ENCODE measurements at places on chromosomes 2 and 18.

- DNase-seq: no peak
Measured at GRCh38 chr2:176917-177316, 86.9 kb downstream of the SH3YL1 start.

DNA sequence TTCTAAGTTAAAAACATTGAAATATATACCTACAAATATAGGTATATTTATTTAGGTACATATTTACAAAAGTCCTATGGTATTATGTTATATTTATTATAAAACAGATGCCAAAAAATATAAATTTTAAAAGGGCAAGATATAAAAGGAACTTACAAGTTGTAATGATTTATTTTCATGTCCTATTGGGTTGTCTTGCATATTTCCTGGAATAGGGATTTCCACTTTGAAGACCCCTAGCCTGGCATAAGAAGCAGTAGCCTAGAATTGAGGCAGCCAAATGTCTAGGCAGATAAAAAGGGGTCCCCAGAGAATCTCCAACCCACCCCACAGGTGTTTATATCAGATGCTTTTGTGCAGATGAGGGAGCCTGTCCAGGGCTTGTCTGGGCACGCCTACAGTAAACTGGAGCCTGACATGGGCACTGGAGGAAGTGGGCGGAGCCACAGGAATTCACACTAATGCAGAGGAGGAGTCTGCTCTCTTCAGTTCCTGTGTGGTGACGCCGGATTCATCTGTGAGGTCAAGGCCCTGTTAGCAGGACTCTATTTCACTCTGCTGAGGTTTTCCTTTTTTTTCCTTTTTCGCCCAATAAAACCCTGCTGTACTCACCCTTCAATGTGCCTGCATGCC is 1088.9 kb upstream of the PIK3C3 start:
- no peak for DNase-seq

DNA sequence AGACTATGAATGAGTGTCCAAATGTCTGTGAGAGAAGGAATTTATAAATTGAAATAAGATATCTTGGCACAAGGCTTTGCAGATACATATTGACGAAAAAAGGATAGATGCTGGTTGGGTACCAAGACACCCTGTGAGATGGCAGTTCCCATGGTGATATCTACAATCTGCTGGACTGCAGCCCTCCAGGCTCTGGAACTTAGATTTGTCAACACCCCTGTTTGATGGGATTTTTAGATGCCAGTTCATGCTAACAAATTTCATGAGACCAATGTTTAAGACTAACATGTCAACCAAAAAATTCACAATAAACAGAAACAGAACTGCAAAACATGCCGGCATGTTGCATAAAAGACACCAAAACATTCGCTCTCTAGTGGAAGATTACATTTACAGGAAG is 400.3 kb upstream of the CNTNAP5 start:
- DNase-seq: no peak

- no peak for DNase-seq
Measured at GRCh38 chr2:207316906-207317305, 151.2 kb upstream of the KLF7 start.

DNA sequence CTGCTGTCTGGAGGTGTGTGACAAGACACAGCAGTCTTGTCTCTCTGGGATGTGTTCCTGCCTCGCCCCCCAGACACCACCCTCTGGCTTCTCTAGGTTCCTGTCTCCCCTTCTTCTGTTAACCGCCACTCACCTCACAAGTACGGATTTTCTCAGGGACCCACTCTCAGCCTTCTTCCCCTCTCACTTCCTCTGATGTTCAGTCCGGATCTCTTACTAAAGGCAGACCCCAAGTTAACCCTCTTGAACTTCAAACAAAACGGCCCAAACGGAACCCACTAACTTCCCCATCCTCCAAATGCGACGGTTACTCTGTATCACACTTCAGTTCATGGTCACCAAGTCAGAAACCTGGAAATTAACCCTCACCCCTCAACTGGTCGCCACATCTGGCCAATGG is 32.0 kb downstream of the B4GALT6 start:
- no peak for DNase-seq

- no peak for DNase-seq
Measured at GRCh38 chr2:232600053-232600773, 33.2 kb upstream of the EFHD1 start.

DNA sequence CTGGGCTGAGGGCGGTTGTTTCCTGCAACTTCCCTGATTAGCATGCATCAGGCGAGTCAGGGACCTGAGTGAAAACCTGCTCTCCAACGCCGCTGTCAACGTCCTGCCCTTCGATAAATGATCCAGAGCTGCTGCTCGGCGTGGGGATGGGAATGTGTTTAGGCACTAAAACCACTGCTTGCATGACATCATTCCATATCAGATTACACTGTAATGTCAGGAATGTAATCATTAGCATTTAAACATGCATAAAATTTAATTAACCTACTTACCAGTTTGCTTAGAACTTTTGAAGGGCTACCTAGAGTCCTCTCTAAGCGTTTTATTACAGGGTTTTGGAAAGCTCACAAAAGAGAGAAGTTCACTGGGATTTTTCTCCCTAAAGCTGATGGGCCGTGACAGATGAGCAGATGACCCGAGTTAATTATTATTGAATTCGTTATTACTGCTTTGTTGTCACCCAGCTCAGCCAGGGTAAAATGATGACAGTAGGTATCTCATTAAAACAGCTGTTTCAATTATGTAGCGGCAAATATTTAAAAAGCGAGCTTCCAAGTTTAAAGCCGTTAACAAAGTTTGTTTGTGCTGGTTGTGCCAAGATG is 685.6 kb upstream of the SALL3 start:
- DNase-seq: no peak

GRCh38 chr2:60489289-60489688 is 64.2 kb downstream of the BCL11A start:
- DNase-seq: no peak

- DNase-seq: no peak
Measured at GRCh38 chr2:163571423-163572102, 164.2 kb downstream of the FIGN start.

GRCh38 chr2:141557329-141558095 is 573.3 kb downstream of the LRP1B start:
- DNase-seq: no peak

DNA sequence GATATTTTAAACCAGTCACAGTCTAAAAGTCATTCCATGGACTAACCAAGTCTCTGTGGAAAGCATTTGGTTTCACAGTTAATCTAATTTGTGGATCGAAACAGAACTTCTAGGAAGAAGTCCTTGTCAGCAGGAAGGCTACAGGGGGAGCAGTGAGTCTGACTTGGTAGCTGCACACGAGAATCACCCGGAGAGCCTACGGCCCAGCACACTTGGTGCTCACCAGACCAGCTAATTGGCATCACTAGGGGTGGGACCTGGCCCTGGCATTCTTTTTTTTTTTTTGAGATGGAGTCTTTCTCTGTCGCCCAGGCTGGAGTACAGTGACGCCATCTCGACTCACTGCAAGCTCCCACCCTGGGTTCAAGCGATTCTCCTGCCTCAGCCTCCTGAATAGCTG is 97.7 kb downstream of the ZNF532 start:
- DNase-seq: no peak

GRCh38 chr2:383178-383577 is 95.3 kb upstream of the ALKAL2 start:
- peak; percentile 30 for DNase-seq

GRCh38 chr2:201887773-201888425 is 81.6 kb downstream of the CDK15 start:
- no peak for DNase-seq

DNA sequence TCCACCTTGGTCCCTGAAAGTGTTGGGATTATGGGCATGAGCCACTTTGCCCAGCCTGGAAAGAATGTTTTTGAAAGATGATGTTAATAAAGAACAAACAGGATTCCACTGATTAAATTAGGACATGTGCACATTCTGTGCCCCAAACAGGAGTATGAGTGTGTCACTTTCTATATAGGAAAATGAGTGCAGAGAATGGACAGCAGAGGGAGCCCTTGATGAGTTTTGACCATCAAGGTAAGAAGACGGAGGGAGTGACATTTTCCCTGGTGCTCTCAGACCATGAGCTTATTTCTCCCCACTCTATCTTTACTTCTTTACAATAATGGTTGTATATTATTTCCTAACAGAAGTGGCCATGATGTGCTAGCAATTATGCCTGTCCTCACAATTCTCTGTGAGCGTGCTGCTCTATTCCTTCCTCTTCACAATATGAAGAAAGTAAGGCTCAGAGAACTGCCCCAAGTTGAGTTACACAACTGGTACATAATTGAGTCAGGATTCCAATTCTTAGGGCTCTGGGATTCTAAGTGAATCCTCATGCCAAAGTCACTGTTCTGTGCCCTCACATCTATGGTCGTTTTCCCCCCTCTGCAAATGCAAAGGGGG is 20.6 kb downstream of the RPL37A start:
- peak; percentile 64 for DNase-seq

DNA sequence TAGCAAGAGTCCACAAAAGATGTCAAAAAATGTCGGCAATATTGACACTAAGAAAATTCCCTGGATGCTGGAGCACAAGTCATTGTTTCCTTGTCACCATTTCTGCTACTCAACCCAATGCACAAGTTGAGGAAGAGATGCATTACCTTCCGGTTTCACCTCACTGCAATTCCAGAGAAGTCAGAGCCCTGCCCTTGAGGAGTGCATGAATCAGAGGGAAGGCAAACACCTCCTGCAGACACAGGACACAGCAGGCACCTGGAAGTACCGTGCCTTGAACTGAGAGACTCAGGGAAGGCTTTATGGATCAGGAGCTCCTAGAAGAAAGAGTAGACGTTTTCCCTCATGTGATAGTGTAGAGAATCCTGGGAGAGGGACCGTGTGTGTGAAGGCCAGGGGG is 62.7 kb upstream of the ARL4C start:
- DNase-seq: no peak

GRCh38 chr18:51123046-51123395 is 74.5 kb downstream of the MEX3C start:
- DNase-seq: no peak

All from neural crest cell (in vitro differentiated cells).